ENCODE measurements at places on chromosomes 5 and 9.

- DNase-seq, result no peak
Observed at GRCh38 chr9:98084396-98084795, 27.9 kb downstream of the NANS start.

DNA sequence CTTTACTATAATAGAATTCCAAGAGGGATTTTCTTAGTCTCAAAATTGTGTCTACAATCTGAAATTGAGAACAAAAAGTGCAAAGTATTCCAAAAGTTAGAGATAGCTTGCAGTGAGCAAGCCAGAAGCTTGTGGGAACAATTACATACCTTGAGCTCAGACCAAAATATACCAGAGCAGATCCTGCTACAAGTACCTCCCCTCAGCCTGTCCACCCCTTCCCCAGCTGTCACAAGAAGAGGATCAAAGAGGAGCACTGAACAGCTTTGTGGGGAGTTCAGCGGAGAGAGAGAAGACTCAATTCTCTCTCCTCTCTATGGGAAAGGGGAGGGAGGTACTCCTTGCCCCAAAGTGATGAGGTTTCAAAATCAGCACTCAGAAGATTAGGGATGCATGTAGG, 869.2 kb upstream of the DMAC1 start:
- no peak for DNase-seq

GRCh38 chr9:89171693-89172092, 6.9 kb downstream of the SHC3 start:
- DNase-seq, result no peak

- no peak for DNase-seq
Observed at GRCh38 chr5:69213513-69214215, 21.0 kb upstream of the CDK7 start.

DNA sequence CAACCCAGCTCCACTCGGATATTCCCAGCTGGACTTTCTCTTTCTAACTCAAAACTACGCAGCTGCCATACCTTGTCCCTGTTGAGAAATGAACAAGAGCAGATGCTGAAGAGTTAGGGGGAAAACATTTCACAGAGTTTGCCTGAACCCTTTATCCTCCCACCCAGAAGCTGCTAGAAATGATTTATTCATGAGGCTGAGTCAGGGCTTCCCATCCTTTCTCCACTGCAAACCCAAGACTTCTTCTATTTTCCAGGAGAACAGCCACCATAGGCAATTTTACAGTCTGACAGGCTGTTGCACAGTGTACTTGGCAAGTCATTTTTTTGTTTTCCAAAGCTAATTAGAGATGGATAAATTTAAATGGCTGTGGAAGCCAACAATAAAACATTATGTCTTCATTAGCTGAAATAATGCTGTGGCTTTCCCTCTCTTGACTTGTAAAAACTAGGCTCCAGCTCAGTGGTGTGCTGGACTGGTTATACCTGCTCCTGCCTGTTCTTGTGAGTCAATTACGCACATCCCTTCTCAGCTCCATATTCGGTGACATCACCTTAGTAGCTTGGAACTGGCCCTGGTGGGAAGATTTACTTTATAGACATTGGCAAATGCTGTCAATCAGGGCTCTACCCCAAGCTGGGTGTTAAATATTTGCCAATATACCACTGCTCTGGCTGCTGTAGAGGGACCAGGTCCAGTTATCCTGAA, 71.9 kb downstream of the KIF4B start:
- no peak for DNase-seq

GRCh38 chr9:36337865-36338264, 62.2 kb downstream of the RNF38 start:
- no peak for DNase-seq

GRCh38 chr5:76638479-76638878, 15.3 kb upstream of the F2RL2 start:
- no peak for DNase-seq

- no peak for DNase-seq
Observed at GRCh38 chr9:15048772-15049171, 138.5 kb upstream of the FREM1 start.

DNA sequence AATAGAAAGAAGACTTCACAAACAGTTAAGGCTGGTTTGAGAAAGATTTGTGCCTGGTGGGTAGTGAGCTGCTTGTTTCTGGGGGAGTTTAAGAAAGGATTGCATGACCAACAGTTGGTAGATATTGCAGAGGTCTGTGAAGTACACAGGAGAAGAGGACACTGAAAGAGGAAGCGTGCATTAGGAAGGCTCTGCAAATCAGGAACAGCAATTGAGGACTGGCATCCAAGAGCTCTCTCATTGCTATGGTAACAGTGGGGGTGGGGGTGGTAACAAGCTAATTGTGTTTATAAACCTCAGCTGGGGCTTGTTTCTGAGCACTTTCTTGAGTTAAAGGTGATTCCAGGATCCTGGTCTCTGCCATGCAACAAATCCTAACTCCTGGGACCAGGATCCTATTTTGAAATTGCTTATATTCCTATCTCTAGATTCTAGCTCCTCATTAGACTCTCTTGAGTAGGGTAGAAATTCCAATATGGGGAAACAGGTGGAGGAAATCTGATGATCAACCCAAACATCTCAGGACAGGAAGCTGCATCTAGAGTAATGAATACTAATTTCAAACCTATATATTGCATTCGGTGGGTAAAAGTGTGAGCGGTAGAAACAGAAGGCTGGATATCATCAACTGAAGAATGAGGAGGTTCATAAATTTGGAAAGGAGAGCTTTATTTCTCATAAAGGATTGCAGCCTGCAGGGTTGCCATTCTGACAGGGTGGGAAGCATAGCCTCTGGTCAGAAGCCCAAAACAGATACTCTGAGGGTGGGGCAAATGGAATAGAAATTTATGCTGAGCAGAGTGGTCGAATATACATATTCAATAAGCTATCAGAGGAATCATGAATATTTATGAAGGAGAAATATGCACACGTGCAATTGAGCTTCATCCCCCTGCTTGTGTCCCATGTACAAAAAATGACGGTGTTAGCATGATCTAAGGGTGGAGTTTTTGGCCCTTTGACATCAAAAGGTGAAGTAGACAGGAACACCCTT, 79.4 kb downstream of the PTTG1 start:
- DNase-seq, result no peak

DNA sequence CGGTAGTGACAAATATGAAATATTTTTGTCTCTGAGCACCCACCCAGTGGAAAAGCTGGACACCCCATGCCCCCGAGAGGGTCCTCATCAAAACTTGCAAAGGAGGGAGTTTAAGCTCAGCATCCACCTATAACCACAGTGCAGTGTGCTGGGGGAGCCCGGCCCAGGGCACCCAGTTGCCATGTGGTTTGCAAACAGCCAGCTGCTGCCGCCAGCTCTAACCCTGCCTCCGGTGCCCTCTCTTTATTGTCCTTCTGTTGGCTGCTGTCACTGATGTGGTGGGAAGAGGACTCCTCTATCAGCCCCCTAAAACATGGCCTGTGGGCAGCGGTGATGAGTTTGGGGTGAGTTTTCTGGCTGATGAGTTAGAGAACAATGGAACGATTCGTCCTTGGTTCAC, 160.9 kb upstream of the MVB12B start:
- DNase-seq, result no peak

DNA sequence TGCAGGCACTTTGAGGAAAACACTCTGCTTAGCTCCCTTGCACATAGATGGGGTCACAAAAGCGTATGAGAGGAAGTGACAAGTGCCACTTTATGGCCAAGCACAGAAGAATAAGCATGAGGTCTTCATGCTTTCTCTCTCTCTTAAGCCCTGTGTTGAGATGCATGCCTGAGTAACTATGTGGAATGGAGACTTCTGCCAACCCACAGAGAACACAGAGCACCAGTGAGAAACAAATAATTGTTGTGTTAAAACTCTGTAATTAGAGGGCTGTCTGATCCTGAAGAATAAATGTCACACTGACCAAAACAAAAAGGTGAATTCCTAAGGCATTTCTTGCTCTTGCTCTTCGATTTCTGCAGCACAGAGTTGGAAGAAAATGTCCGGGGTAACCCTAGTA, 488.5 kb downstream of the CTNND2 start:
- no peak for DNase-seq

GRCh38 chr5:96922499-96923244, 13.2 kb upstream of the LNPEP start:
- DNase-seq, result no peak

GRCh38 chr5:68379275-68380036, 163.9 kb downstream of the PIK3R1 start:
- DNase-seq, result no peak

GRCh38 chr5:168471785-168472184, 14.5 kb upstream of the RARS1 start:
- no peak for DNase-seq

DNA sequence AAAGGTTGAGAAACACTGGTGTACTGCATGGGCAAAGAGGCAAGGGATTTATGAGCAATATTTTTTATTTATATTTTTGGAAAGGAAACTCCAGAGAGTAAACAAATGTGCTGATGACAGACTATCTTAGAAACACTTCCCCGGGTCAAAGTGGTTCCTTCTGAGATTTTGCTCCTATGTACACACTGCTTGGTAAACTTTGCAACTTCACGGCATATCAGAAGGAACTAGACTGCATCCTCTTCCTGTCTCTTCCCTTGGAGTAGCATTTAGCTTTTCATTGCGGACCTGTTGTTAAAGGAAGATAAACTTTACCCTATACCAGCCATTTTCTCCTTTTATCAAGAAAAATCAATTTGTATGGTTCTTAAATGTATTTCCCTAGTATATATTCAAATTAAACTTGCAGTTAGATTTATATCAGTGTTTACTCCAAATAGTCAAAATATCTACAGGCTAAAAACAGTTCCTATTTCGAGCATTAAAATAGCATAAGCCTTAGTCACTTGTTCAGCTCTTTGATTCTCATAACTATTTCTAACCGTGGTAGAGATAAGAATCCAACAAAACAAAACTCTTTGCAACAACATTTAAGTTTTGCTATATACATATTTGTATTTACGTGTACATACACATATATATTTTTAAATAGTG, 48.0 kb upstream of the LRRC19 start:
- no peak for DNase-seq

- no peak for DNase-seq
Observed at GRCh38 chr9:95023217-95024003, 294.1 kb downstream of the FANCC start.

Measured in stimulated activated CD4-positive, alpha-beta T cell treated with anti-CD3 and anti-CD28 coated beads, Interleukin-4, amount 100 ng/mL, for 48 hours (primary cell).